ENCODE measurements at places on chromosomes 5 and 9.

GRCh38 chr9:132596200-132596599, 13.8 kb downstream of the BARHL1 start:
- no peak for DNase-seq

- no peak for DNase-seq
Observed at GRCh38 chr5:126659805-126660482, 59.2 kb downstream of the PHAX start.

DNA sequence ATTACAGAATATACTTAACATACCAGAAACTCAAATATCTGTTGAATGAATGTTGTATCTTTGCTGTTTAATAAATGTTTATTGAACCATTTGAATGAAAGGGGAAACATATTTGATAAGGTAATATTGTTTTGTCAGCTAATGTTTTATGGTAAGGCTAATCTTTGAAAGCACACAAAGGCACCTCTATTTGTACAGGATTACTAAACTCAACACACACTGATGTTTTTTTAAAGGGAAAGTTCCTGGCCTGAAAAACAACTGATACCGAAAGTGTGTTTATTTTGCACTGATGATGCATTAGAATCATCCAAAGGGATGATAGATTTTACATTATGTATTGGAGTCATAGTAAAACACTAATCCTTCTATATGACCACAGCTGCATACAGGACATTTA, 82.5 kb downstream of the ADCY2 start:
- no peak for DNase-seq

GRCh38 chr5:15821506-15821905, 321.5 kb downstream of the FBXL7 start:
- DNase-seq, result no peak

DNA sequence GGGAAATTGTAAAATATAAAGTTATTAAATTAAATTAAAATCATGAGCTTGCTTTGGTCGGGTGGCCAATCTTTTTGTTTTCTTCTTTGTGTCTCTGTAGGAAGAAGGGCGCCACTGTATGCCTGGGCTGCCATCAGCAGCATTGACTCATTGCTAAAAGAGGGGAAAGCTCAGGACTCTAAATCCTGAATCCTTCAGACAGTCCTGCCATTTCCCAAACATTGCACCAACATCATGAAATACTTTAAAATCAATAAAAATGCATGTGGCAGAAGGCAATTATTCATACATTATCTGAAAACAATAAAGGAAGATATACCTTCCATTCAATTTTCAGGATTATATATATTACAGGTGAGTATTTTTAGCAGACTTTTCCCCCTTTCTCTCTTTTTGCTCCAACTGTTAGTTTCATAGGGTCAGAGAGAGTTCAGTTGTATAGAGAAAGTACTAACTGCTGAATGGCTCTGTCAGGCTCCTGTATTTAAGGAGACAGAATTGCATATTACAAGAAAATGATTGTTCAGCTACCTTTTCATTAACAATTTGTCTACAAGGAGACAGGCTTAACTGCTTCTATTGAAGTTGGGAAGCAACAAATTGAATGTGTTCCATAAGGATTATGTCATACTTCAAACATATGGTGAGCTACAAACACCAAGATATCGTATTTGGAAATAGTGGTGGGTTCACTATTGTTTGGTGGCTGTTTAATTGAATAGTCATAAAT, 95.7 kb downstream of the ATPSCKMT start:
- DNase-seq, result no peak

DNA sequence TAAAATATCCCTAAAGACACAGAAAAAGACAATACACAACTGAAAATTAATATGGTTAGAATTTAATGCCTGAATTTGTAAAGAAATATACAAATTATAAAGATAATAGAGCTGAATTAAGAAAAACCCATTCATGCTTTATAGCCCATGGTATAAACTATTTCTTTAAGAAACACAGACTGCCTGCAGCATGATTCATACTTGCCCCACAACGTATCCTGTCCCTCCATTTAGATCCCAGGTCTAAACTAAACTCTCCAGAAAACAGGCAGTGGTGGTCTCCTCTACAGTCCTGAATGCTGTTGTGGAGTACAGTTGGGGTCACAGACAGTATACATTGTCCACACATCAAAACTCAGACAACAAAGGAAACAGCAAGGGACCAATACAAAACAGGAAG, 24.8 kb downstream of the IL6ST start:
- DNase-seq, result no peak

DNA sequence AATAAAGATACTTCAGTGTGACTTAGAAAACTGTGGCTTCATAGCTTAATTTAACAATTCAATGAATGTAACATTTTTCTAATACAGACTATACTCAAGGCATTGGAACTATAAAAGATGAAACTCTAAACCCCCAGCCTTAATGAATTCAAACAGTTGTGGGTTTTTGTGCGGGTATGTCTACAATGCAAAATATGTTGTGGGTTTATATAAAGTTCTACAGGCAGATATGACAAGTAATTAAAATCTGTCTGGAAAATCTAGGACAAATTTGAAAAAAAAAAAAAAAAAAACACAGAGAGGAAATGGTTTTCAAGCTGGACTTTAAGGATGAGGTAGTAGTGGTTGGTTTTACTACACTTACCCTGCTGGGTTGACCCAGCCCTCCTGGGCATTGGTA, 467.5 kb upstream of the TLE4 start:
- no peak for DNase-seq

DNA sequence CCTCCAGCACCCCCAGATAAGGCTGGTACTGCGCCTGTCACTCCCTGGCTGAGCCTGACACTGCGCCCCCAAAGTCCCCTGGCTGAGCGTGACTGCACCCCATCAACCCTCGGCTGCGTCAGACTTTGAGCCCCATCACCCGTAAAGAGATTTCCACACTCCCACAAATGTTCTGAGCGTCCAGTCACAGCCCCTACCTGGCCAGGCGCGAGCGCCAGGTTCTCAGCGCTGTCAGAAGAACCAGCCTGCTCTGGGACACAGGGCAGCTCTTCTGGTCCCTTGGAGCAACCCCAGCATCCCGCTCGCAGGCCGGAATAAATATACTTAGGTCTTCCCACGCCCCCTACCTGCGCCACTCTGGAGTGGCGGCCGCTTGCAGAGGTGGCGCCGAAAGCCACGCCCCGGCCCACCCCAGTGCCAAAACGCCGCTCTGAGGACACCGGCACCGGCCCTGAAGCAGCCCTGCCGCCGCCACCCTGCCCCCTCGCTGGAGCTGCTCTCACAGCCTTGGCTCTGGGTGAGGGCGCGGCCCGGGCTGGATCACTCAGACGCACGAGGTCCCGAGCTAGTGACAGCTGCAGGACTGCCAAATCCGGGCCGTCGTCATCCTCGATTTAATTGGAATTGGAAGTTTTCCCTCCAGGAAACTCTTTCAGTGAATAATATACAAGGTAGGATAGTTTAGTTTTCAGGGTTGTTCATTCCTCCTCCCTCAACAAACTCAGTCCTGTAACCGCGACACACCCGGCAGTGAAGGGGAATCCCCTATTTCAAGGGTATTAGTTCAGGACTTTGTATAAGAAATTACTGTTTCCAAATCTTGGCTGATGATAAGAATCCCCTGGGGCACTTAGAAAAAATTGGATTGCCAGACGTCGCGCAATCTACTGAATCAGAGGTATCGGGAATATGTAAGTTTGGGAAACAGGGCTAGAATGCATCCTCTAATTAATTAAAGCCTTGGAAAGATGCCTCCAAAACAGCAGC, 1.2 kb upstream of the CEMIP2 start:
- peak; percentile 83 for DNase-seq

- DNase-seq, result no peak
Observed at GRCh38 chr9:16825331-16825725, 45.1 kb downstream of the BNC2 start.
